ENCODE measurements at places on chromosomes 3 and 15. TPM values are rescaled to one million over a fixed set of nuclear protein-coding genes. Genes with fewer than 3 reads are reported as not detected.

Gene ITGB5
- 86.1 TPM for total RNA-seq

Gene FILIP1L
- total RNA-seq: 77.0 TPM

Gene CA12
- total RNA-seq: 5.4 TPM

Gene MORC1
- not detected for total RNA-seq

Gene ISL2
- not detected for total RNA-seq

Gene C3orf80
- 0.47 TPM for total RNA-seq

Gene TRIM42
- not detected for total RNA-seq

Gene PRSS50
- not detected for total RNA-seq

Gene NRROS
- 6.0 TPM for total RNA-seq

Gene GOLGA6L9
- 0.92 TPM for total RNA-seq

Gene CHST13
- 0.60 TPM for total RNA-seq

Gene WDR93
- not detected for total RNA-seq

Gene ZNF710
- total RNA-seq: 6.7 TPM

Gene PLCB2
- 8.4 TPM for total RNA-seq

Gene CYP8B1
- not detected for total RNA-seq

Gene UNC13C
- total RNA-seq: 0.09 TPM

Gene C3orf85
- total RNA-seq: not detected

Gene NUDT16
- 19.8 TPM for total RNA-seq

Gene SPTSSB
- total RNA-seq: 0.39 TPM

Gene MED12L
- 0.50 TPM for total RNA-seq

Gene PLSCR5
- not detected for total RNA-seq

Gene AP3B2
- 1.4 TPM for total RNA-seq

Gene PODXL2
- 3.0 TPM for total RNA-seq

Gene GOLGA8Q
- total RNA-seq: not detected

Gene CSPG4
- total RNA-seq: 27.6 TPM

All from left cardiac atrium (tissue), 4 donors.